ENCODE measurements at places on chromosomes 6 and 20.

DNA sequence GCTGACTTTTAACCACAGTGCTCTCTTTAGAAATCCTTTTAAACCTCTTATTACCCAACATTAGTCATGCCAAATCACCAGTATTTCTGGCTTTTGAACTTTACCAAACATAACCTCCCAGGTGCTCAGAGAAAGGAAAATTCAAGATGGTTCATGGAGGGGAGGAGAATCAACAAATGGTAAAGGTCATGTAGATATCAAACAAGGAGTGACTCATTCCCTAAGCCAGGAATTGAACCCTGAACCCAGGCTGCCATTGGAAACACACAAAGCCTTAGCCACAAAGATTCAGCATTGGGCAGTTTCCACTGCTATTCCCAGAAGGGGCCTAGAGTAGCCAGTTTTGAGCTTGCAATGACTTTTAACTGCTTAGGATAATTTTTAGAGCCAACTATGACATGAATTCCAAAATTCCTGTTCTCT, 21.6 kb upstream of the ENTPD6 start:
- no peak for DNase-seq

- no peak for DNase-seq
Observed at GRCh38 chr6:31321820-31322219, 35.2 kb downstream of the HLA-B start.

GRCh38 chr20:51563486-51564332, 21.2 kb upstream of the NFATC2 start:
- peak; percentile 58 for DNase-seq

DNA sequence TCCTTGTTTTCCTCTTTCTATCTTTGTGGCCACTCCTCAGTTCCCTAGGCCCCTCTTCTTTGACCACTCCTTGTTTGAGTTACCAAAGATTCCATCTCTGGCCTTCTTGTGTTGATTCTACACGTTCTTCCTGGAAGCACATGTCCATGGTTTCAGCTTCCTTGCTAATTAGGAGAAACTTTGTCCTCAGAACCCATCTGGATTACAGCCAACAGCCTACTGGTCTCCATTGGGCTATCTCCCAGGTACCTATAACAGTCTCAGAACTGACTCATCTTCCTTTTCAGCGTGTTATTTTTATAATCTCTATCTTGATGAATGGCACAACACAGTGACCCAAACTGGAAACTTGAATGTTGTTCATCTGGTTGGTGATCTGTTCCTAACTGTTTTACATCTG, 17.5 kb downstream of the PTPRA start:
- no peak for DNase-seq

Measured in BJ (cell line).